ENCODE measurements at places on chromosomes 4 and X.

- DNase-seq, result no peak
These were observed 81.5 kb upstream of the BCOR start for GRCh38 chrX:40179283-40179682.

GRCh38 chr4:138409670-138410069 lies 167.5 kb upstream of the SLC7A11 start:
- DNase-seq, result no peak

- DNase-seq, result no peak
These were observed 8.1 kb downstream of the RTL5 start for GRCh38 chrX:72123471-72124185.

GRCh38 chr4:1509366-1509765 lies 103.1 kb upstream of the NKX1-1 start:
- DNase-seq, result no peak

DNA sequence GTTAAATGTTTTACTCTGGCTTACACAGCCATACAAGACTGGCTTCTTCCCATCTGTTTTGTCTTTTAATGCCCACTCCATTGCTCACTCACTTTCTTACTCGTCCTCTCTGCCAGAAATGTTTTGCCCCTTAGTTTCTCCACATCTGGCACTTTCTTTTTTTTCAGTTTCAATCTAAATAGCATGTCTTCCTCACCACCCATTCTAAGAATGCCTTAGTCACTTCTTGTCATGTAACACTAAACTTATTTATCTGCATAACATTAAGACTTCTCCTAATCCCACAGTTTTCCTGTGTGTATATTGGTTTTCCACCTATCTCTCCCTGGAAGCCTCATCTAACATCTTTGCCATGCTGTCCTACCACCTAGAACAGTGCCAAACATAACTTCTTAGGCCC lies 119.3 kb downstream of the ADAMTS3 start:
- no peak for DNase-seq

DNA sequence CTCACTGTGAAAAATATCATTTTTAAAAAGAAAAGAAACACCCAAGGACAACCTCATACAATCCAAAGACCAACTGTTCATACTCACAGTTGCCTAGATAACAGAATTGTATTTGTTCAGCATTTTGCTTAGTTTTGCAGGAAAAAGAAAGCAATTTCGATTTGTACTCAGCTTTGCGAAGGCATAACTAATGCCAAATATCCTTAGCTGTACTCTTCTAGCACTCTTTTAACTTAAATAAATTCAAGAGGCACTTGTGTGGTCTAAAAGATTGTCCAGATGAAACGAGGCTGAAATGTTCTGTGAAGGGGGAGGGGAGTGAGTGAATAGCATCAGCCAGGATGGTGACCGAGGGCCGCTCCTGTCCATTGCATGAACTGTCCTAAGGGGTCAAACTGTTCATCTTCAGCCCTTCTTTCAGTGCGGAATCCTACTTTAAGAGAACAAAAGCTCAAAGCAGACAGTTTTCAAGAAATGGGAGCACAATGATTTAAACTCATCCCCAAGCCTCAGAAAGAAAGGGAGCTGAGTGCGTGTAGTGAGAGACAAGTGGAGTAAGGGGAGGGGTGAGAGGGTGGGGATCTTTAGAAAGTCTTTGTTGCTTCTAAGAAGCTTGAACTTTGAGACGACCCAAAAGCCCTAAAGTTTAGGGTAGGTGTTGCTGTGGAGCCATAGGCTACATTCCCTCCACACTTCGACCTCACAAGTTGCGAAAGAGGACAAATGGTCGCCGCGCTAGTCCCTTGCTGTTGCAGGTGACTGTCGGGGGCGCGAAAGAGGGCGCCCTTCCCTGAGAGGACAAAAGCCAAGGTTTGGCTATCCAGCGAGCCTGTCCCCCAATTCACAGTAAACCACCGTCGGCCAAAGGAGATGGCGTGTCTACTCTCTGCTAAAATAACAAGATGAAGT lies 4.0 kb upstream of the NEUROG2 start:
- DNase-seq, result no peak

DNA sequence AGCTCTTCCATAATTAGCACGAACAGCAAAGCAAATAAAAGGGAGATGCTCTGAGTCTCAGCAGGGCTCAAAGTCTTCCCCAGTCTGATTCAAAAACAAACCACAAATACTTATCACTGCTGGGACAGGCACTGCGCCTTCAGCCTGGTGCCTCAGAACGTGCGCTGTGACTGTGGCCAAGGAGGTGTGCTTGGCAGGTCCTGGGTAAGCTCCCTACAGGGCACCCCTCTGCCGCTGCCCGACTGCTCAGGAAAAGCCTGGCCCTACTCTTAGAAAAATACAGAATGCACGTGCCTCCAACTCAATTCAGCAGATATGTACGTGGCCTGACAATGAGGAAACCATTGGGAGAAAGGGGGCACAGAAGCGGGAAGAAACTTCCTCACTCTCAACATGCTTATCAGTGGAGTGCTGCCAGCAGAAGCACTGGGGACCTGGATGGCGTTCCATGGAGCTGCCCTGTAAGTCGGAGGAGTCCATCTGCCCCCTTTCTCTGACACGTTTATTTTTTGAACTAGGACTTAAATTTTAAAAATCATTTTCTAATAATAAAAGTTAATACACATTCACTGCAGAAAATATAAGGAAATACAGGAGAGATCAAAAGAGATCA lies 86.8 kb downstream of the GATB start:
- no peak for DNase-seq

GRCh38 chr4:184097241-184097605 lies 120.5 kb downstream of the ENPP6 start:
- peak; percentile 21 for DNase-seq

- no peak for DNase-seq
These were observed at the start of gene CSN2 for GRCh38 chr4:69965628-69966027. CSN2 (minus strand) TSS chr4:69965728; CDS start chr4:69960995, 4,733 bp downstream.

GRCh38 chr4:24164054-24164693 lies 274.3 kb upstream of the PPARGC1A start:
- no peak for DNase-seq

- peak; percentile 67 for DNase-seq
These were observed 140.3 kb upstream of the SH3RF1 start for GRCh38 chr4:169410839-169411770.

DNA sequence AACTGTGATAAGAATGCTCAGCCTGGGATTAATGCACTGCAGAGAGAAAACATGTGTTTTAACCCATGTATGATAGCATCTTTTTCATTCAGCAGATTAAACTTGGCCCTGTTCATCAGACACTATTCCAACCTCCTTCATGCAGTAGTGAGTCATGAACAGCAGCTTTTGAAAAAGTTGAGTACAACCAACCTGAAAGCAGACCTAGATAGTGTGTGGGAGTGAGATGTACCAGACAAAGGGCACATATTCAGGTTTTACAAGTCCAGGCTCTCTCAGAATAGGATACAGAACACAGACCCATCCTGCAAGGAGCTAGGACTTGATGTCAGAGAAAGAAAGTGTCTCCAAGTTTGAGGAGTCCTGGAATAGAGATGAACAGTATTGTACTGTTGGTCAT lies 237.3 kb upstream of the STS start:
- no peak for DNase-seq

- DNase-seq, result peak; percentile 24
These were observed 1.0 kb upstream of the PDGFRA start for GRCh38 chr4:54228056-54228527.

DNA sequence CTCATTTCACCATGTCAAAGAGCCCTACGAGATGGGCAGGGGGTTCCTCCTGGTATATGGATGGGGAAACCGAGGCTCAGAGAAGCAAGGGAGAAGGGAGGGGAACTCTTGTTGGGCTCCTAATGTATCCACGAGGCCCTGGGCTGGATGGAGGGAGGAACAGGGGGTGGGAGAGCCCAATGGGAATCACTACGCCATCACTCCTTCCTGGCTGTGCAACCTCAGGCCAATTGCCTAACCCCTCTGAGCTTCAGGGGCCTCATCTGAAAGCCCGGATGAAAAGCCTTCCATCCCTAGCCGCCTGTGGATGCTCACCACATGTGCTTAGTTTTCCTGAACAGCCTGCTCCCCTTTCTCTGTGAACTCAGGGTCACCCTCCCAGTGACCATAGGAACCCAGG lies 57.8 kb downstream of the PPP2R2C start:
- DNase-seq, result no peak

GRCh38 chrX:46687619-46688018 lies 71.3 kb downstream of the SLC9A7 start:
- no peak for DNase-seq

GRCh38 chrX:129618997-129619396 lies 35.8 kb downstream of the APLN start:
- no peak for DNase-seq

DNA sequence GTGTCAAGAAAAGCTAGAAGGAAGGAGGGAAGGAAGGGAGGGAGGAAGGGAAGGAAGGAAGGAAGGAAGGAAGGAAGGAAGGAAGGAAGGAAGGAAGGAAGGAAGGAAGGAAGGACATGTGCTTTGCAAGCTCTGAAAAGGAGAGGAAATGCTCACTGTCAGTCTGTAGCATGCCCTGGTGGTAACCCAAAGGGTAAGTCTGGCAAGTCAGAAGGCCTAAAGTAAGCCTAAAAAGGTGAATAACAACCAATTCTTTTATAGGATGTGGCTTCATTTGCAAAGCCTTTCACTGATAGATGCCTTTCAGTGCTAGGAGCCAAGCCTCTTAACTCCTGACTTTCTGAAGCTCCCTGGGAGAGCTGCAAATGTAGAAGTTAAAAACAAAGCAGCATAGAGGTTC lies 542.6 kb downstream of the CFAP47 start:
- no peak for DNase-seq

GRCh38 chrX:117957128-117957527 lies 159.5 kb downstream of the KLHL13 start:
- DNase-seq, result no peak

DNA sequence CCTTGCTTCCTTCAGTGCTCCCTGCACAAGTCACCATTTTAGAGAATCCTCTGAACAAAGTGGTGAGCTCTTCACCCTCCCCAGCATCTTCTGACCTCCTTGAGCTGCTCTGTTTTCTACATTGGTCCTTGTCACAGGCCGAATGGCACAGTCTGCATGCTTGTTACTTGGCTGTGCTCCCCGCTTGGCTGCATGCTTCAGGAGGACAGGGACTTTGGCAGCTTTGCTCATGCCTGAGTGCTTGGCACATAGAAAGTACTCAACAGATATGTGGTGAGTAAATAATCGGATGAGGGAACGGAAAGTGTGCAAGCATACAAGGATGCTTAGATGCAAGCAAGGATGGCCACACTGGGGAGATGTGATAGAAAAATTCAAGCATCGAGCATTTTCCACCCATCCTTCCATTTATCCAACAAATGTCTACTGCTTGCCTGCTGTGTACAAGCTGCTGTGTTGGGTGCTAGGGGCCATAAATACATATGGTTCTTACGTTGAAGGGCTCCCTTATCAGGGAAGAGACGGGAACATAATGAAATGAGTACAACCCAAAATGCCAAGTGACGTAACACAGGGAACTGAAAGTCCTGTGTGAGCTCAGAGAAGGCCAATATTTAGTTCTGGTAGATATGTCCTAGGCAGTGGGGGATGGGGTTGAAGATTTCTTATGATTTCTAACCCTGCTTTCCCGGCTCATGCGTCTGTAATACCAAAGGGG lies 31.2 kb downstream of the SLC2A9 start:
- DNase-seq, result no peak

DNA sequence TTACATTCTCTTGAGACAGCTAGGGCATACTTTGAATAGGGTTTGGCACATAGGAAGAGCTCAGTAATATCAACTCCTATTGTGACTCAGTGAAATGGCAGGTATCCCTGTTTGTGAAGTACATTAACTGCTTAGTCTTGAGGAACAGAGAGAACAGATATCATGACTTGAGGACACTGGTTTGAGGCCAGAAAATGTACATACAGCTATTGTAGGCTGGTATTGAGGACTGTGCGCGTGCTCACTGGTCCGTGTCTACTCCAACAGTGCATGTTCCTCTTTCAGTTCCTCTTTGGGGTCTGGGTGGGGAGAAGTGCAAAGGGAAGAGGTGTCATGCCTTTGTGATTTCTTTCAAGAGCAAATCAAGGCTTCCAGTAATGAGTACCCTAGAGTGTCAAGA lies 34.6 kb upstream of the TBC1D9 start:
- no peak for DNase-seq

- no peak for DNase-seq
These were observed 169.2 kb downstream of the BMPR1B start for GRCh38 chr4:94926936-94927335.

- no peak for DNase-seq
These were observed 250.7 kb upstream of the GATB start for GRCh38 chr4:152011469-152011868.

DNA sequence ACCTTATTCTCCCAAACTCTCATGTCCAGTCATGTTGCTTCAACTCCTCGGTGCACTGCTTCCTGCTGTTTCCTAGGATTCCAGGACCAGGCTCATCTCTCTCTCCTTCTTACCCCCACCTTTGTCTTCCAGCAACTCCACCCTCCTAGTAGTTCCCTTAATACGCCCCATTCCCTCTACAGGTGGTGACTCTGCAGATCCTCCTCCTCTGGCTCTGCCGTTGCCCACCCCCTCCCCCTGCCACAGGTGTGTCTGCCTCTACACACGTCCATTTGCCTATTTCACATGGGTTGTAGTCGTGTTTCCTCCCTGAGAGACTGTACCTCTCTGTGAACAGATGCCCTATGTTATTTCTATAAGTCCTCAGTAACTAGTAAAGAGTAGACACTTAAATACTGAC lies 32.4 kb downstream of the CDS1 start:
- DNase-seq, result no peak

- DNase-seq, result no peak
These were observed 25.8 kb upstream of the ARHGAP24 start for GRCh38 chr4:85448906-85449890.

- DNase-seq, result no peak
These were observed 180.5 kb upstream of the RBPJ start for GRCh38 chr4:26140150-26140898.

GRCh38 chrX:9912351-9913145 lies 54.6 kb upstream of the CLDN34 start:
- no peak for DNase-seq

DNA sequence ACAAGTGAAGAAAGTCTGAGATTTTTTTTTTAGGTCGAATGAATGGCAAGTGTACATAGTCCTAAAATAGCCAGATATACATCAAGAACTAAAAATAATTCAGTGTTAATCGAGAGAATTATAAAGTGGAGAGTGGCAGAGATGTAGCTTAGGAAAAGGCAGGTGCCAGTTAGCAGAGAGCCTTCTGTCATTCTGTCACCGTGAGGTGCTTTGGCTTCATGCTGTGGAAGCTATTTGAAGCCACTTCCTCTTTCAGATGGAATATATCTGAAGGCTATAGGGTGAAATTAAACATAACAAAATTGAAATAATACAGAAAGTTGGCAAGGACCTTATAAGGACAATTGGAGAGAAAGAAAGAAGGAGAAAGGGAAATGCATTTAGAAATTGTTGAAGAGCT lies 756.3 kb downstream of the CCSER1 start:
- no peak for DNase-seq

DNA sequence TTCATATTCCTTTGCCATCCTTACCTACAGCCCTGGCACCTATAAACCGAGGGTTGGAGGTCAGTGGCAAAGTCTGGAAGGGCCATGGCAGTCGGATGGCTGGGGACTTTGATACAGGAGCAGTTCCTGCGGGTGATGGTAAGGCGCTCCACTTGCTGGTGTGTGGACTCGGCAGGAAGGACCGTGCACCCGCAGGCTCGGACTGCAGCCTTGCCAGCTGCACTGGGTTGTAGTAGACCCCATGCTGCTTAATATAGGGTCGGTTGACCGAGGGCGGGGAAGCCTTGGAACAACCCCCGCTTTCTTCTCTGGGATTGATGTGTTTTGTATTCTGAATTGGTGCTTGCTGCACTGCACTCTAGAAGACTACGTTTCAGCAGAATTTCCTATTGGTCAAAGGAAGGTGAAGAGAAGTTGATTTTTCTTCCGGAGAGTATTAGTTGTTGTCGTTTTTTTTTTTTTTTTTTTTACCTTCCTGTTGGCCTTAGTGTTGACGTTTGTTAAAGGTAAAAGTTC lies 638 bp downstream of the BLTP1 start:
- DNase-seq, result peak; percentile 31

GRCh38 chr4:126369076-126369475 lies 1054.3 kb downstream of the FAT4 start:
- DNase-seq, result no peak

Data from T-helper 2 cell treated with Interferon-gamma antibody and Interleukin-4, amounts not matched to agents 5 μg/mL and 100 μg/mL, for 36 hours (primary cell).